Stimulated activated CD8-positive, alpha-beta memory T cell treated with anti-CD3 and anti-CD28 coated beads, Interleukin-12 subunit alpha, Interleukin-12 subunit beta, amount 100 ng/mL, for 4 hours (primary cell): ENCODE measurements at places on chromosomes 12 and 14.

DNA sequence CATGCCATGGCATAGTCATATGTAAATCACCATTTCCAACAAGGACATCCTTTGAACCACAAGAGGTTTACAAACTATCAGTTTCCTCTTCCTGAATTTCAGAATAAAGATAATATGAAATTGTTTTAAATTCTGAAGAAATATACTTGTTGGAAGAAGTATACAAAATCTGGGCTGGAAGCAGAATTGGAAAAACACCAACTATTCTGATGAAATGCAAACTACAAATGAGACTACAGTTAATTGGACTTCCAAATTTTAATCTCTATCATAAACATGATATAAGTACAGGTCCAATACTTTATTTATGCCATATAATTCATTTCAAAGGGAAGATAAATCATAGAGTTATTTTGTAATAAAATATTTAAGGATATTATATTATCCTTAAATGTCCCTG, 80.1 kb downstream of the NOVA1 start:
- DNase-seq = no peak

GRCh38 chr14:101188571-101188915, 285.0 kb upstream of the RTL1 start:
- no peak for DNase-seq

DNA sequence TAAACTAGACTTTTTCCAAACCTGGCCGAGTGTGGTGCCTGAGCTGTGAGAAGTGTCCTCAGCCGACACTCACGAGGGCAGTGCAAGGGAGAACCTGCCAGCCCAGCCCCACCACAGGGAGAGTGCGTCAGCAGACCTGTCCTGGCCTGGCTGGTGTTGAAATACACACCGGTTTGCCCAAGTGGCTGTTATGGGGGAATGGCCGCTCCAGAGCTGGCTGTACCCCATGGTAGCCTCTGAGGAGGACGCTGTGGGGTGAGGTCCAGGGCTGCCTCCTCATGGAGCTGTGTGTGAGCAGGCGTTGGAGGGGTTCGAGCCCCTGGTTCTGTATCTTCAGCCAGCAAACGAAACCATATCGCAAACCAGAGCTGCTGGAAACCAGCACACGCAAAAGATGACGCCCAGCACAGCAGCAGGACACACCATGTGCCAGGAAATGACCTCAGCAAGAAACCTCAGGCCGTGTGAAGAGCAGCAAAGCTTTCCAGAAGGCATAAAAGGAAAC, 9.4 kb downstream of the ANKRD9 start:
- DNase-seq = no peak

DNA sequence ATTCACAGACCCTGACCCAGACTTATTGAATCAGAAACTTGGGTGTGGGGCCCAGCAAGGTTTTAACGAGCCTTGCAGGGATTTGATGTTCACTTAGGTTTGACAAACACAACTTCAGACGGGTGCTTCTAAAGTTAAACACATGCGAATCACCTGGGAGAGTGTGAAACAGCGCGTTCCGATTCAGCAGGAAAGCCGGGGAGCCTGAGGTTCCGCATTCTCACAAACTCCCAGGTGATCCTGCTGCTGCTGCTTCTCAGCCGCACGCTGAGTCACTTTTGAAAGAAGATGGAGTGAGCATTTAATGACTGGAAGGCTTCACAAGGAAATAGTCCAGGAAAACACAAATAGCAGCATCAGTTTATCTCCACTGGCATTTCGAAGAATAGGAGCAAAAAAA, 44.2 kb upstream of the DDX11 start:
- DNase-seq = no peak

- no peak for DNase-seq
These were observed 35.7 kb upstream of the PRMT8 start for GRCh38 chr12:3455312-3455711.

GRCh38 chr14:54182419-54183045, 214.3 kb upstream of the CDKN3 start:
- no peak for DNase-seq

DNA sequence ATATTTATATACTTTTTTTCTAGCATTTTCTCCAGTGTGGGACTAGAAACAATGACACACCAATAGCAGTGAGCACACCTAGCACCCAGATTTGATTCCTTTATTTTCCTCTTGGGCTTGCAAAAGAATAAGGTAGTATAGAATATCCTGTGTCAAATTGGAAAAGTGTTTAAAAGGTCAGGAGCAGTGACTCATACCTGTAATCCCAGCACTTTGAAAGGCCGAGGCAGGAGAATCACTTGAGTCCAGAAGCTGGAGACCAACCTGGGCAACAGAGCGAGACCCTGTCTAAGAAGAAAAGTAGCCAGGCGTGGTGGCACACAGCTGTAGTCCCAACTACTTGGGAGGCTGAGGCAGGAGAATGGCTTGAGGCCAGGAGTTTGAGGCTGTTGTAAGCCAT, 53.8 kb upstream of the SGPP1 start:
- no peak for DNase-seq

- DNase-seq = no peak
These were observed 11.1 kb downstream of the EXOC3L4 start for GRCh38 chr14:103105580-103106150.

DNA sequence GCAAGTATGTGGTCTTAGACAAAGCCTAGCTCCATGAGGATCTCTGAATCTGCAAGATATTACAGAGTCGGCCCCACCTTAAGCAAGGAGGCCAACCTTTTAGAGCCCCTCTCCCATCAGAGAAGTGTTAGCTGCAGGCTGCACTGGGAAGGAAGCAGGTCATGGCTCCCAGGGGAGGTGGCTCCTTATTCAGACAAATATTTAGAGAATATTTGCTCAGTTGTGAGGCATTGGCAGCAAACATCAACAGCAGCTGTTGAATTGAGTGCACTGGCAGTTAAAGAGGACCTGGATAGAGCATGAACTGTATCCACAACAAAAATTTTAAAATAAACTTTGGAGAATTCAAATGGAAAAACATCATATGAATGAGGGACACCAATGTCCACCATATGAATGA, 44.7 kb downstream of the FSCB start:
- no peak for DNase-seq

DNA sequence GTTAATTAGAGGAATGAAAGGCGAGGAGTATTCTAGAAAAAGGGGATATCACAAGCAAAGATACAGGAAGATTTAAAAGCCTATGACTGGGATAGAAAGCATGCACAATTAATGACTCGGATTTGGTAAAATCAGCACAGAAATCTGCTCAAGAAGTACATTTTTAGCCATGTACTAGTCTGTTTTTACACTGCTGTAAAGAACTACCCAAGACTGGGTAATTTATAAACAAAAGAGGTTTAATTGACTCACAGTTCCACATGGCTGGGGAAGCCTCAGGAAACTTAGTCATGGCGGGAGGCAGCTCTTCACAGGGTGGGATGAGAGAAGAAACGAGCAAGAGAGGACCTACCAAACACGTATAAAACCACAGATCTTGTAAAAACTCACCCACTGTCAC, 716.3 kb upstream of the MDGA2 start:
- DNase-seq = no peak

GRCh38 chr14:26527095-26527494, 70.7 kb downstream of the NOVA1 start:
- no peak for DNase-seq

DNA sequence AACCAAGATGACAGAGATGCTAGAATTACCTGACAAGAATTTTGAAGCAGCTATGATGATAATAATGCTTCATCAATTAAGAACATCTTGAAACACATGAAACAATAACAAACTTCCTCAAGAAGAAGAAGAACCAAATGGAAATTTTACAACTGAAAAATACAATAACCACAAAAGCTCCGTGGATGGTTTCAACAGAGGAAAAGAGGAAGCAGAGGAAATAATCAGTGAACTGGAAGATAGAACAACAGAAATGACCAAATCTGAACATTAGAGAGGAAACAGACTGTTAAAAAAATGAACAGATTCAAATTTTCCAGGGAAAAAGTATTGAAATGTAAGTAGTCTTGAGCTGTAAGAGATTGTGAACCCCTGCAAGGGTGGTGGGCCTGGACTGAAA, 62.8 kb upstream of the SLC35F4 start:
- no peak for DNase-seq

- DNase-seq = no peak
These were observed 561.9 kb downstream of the FLRT2 start for GRCh38 chr14:86091811-86092210.

- no peak for DNase-seq
These were observed 120.0 kb downstream of the ESRRB start for GRCh38 chr14:76495983-76496382.
